NCI-H2029 treated with DMSO at 0.1 percent for 48 hours (cell line): ENCODE measurements at places on chromosomes 11 and 22.

- DNase-seq, result no peak
Observed at GRCh38 chr11:78061921-78062311, 1.7 kb upstream of the THRSP start.

DNA sequence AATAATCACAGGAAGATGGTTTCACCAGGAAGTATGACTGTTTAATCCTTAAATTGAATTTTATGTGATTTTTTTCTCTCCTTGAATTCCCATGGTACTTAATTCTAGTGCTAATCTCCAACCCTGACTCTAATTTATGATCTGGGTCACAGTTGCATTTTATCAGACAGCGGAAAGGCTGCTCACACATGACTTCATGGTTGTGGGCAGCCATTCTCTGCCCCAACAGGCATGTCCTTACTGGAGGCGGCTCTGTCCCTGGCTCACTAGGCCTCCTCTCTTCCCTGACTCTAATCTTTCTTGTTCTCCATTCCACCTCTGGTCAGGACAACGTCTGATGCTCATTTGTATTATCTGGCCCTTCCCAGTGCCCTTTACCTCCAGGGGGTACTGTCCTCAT is 184.4 kb downstream of the CHST1 start:
- DNase-seq, result no peak

DNA sequence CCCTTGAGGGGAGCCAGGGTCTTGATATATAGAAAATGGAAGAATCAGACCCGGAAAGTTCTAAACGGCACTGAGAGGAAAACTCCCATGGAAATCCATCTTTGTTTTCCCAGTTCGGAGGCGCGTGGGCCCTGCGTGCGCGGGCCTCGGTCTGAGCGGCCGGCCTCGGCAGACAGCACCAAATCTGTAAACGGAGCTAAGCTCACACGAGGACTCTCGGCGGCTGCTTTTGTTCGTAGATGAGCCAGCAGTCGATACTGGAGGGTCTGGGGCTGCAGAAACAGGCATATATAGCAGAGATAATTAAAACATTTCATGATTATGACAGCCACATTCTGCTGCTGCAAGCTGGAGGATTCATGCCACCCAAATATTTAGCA is 68.5 kb upstream of the PPARA start:
- no peak for DNase-seq

- DNase-seq, result no peak
Observed at GRCh38 chr11:82676483-82677094, 57.1 kb downstream of the FAM181B start.

DNA sequence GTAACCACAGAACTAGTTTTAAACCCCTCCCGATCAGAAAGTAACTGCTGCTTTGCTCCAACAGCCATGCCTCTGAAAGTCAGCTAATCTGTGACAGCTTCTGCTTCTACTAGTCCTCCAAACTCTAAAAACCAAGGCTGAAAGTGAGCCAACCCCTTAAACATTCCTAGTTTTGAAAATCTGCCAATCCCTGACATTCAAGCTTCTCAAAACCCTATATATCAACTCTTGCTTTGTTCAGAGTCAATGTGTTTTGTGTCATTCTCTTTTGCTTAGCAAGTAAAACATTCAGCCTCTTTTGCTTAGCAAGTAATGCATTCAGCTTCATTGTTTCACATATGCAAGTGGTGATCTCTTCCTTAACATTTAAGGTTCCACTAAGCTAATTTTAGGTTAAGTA is 56.9 kb downstream of the ATG16L2 start:
- no peak for DNase-seq

DNA sequence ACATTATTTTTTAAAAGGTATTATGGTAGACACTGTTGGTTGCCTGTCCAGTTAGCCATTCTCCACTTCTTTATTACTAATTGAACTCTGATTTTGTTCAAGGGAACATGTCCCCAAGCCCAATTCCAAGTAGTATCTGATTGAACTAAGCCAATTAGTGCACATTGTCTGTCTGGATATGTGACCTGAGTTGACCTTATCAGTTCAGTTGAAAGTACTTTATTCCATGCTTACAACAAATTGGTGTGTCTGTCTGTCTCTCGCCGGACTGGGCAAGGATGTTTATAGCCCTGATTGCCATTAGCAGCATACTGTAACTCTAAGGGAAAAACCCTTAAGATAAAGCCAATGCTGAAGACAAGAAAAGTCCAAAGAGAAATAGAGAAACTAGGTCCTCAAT is 85.6 kb downstream of the INTS4 start:
- no peak for DNase-seq

GRCh38 chr11:117441146-117441975 is 113.7 kb downstream of the CEP164 start:
- no peak for DNase-seq

- DNase-seq, result no peak
Observed at GRCh38 chr11:72271980-72272379, 28.0 kb upstream of the PHOX2A start.
